ENCODE measurements at places on chromosomes 1 and 21.

GRCh38 chr1:119632103-119632490, 16.0 kb downstream of the ZNF697 start:
- DNase-seq, result no peak

DNA sequence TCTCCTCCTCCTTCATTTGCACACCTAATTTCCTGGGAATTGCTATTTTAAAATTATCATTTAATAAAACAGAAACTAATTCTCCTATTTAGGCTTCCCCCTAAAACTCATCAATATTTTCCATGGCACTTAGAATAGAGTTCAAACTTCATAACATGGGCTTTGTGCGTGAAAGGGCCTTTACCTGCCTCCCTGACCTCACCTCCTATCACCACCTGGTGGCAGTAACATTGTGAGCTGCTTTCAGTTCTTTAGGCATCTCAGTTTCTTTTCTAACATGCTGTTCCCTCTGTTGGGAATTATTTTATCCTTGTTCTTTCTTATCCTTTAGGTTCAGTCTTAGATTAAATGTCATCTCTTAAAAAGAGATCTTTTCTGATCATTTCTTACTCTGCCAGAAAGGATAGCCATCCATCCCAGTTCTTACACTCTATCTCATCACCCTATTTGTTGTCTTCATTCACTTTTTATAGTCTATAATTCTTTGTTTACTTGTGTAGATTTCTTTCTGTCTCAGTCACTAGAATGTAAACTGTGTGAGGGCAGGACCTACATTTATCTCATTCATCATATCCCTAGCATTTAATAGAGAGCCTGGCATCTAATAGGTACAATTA, 133.8 kb upstream of the KIAA1614 start:
- peak; percentile 33 for DNase-seq

DNA sequence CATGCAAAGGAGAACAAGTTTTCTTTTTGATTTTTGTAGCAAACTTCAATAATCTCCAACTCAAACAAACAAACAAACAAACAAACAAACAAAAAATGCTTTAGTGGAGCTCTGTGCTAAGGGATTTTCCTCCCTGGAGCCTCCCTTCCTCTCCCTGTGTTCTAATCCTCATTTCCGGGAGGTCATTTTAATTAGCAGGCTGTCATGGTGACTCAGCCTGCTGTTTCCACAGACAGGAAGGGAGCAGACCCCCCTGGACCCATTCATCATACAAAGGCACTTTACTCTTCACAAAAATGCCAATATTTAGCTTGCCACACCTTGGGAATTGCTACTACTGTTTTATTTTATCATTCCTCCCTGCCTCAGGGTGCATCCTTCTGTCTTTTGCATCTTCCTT, 61.0 kb upstream of the SPATA6 start:
- no peak for DNase-seq

DNA sequence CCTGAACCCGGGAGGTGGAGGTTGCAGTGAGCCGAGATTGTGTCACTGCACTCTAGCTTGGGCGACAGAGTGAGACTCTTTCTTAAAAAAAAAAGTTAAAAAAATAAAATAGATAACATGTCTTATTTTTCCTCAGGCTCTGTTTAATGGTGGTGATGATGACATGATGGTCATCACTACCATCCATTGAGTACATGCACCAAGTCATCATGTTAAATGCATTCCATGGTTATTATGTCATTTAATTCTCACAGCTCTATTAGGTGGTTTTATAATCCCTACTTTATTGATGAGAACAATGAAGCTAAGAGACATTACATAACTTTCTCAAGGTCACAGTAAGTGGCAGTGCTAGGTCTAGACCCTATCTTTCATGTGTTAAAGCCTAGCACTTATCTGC, 34.4 kb upstream of the MAB21L3 start:
- DNase-seq, result no peak

GRCh38 chr1:110714374-110714995, 39.7 kb upstream of the KCNA3 start:
- DNase-seq, result no peak

Measured in activated naive CD4-positive, alpha-beta T cell treated with anti-CD3 and anti-CD28 coated beads, Interleukin-2, amount 10 ng/mL, durations not matched to agents 7 days and 5 days (primary cell).